ENCODE measurements at places on chromosomes 6 and 20. TPM values are rescaled to one million over a fixed set of nuclear protein-coding genes. Genes with fewer than 3 reads are reported as not detected.

- no peak for DNase-seq
Measured at GRCh38 chr20:19978511-19979210, 38.5 kb upstream of the NAA20 start.

The RCAN2 gene
- 60.2 TPM for polyA plus RNA-seq

The FKBP1C gene
- polyA plus RNA-seq: 1.7 TPM

The ULBP3 gene
- 1.1 TPM for polyA plus RNA-seq

DNA sequence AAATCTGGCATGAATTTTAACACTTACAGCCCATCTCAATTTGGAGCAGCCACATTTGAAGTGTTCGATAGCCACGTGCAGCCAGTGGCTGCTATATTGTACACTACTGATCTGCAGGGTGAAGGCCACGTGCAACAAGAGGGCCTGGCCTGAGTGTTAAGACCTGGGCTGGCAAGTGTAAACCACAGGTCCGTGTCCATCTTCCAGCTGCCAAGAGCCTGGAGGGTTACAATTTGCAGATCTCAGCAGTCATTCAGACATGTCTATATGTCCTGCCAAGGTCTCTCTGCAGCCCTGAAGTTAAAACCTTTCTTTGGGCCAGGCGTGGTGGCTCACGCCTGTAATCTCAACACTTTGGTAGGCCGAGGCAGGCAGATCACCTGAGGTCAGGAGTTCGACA, 14.1 kb downstream of the SGK2 start:
- no peak for DNase-seq

The RIN2 gene
- polyA plus RNA-seq: 19.5 TPM

DNA sequence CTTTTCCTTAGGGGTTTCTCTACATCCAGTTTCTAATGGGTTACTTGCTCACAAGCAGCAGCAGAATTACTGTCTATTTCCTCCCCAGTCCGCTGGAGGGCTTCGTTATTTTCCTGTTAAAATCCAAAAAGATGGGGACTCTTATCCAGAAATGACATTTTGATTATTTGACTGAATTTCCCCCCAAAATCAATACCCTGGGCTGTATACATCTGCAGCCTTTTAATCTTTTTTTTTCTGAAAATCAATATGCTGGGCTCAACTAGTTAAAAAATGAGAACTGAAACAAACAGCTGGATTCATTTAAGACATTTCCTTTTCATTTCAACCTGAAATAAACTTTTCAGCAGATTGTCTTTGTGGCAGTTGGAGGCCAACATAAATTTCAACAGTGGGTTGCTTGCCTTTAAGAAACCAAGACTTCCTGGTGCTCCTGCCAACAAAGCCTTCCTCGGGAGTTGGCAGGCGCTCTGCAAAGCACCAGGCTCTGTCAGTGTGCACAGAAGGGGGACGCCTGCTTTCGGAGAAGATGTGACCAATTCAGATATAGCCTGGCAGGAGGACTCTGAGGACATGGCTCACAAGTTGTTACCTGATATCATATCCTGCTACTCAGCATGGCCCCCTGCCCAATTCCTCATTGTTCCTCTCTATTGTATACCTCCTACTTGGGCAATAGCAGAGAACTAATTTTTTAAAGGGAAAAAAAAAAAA, 204.7 kb upstream of the ARG1 start:
- no peak for DNase-seq

The ARFGEF3 gene
- polyA plus RNA-seq: 1.3 TPM

The RBBP8NL gene
- 1.1 TPM for polyA plus RNA-seq

DNA sequence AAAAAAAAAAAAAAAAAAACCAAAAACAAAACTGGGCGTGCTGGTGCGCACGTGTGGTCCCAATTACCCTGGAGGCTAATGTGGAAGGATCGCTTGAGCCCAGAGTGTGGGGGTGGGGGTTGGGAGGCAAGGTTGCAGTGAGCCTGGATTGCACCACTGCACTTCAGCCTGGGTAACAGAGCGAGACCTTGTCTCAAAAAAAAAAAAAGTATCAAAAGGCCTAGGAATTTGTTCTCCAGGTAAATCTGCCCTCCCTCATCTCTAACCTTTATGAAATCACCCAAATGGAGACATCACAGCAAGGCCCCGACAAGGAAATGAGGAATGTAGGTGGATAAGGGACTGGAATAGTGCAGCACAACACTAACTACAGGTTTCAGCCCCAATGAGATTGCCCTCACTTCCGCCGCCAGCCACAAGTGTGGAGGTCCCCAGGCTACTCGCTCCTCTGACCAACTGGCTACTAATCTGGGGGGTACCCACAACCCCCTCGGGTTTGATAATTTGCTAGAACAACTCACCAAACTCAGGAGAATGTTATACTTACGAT, 36.8 kb upstream of the DDR1 start:
- no peak for DNase-seq

- no peak for DNase-seq
Measured at GRCh38 chr20:5945963-5946362, 4.4 kb downstream of the TRMT6 start.

DNA sequence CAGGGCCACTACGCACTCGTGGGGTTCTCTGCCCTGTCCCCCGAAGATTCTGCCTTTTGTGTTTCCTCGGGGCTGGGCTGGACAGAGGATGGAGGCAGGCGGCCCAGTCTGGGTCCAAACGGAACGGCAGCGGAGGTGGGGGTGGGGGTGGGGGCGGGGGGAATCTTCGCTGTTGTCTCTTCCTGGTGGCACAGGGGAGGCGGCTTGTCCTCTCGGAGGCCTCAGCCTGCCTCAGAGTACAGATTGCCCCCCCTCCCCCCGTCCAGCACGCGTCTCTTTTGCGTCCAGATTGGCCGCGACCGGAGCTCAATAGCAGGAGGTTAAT, 1.4 kb upstream of the INSM1 start:
- DNase-seq: no peak

- no peak for DNase-seq
Measured at GRCh38 chr6:7675353-7675945, 50.5 kb upstream of the BMP6 start.

- no peak for DNase-seq
Measured at GRCh38 chr20:24418731-24419130, 50.7 kb upstream of the SYNDIG1 start.

The TOMM34 gene
- polyA plus RNA-seq: 19.5 TPM

DNA sequence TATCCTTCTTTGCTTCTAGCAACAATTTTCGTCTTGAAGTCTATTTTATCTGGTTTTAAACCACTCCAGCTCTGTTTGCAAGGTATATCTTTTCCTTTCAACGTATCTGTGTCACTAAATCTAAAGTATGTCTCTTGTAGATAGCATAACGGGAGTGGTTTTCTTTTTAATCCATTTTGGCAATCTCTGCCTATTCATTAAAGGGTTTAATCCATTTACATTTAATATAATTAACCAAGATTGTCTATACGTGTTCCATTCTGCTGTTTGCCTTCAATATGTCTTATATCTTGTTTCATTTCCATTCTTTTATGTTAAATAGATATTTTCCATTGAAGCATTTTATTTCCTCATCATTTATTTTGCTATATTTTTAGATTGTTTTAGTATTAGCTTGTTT, 587.9 kb downstream of the C6orf118 start:
- no peak for DNase-seq

DNA sequence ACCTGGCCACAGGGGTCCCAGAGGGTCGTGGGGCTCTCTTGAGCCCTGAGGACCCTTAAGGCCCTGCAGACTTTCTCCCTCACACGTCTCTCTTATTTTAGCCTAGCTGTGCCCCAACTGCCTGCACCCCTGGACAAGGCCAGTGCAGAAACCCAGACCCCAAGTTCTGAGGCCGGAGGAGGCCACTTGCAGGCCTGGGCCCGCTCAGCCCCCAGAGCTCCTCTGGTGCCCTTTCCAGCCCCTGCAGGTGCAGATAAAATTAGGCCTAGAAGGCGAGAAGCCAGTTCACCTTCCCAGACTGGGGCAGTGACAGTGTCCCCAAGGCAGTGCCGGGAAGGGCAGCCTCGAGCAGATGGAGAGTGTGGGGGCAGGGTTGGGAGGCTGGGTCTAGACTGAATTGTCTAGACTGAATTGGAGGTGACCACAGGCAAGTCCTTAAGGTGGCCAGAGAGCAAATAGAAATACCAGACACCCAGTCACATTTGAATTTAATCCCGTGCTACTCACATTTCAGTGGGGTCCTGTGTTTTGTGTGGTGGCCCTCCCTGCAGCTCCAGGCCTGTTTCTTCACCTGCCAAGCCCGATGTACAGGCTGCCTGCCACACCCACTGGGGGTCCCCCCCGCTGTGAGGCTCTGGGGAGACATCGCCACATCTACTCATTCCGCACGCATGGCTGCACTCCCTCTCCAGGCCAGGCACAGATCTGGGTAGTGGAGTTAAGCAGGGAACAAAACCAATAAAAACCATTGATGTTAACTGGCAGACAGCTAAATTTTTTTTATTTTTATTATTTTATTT, 8.6 kb upstream of the IP6K3 start:
- DNase-seq: no peak

The PLN gene
- polyA plus RNA-seq: 96.0 TPM

The PCSK2 gene
- 8.0 TPM for polyA plus RNA-seq

DNA sequence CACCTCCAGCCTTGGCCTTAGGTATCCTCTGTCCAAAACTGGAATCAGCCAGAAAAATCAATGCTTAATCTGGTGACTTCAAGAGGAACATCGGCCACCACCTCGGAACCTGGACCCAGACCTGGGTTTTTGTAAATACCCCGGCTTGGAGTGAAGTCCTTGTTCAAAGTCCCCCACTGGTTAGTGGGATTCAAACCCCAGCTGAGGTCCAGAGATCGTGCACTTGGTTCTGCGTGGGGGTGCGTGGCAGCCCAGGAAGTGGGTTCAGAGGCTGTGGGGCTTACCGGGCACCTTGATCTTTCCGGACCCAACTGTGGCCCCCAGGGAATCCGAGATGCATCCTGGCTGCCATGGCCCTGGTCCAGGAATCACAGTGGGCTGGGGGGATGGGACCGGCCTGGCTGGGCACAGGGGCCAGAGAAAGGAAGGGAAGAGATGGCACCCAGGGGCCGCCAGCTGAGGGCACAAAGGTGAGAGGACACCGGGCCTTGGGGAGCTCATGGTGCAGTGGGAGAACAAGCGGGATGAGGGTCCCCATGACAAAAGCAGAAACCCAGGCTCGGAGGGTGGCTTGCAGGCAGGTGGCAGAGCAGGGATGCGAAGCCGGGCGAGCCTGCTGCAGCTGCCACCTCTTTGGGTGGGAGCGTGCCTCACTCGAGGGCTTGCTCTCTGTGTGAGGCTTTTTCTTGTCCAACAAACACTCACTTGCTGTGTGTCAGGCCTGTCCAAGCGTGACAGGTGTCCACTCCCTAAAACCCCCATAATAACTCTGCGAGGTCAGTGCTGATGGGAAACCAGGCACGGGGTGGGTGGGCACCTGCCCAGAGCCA, 27.7 kb downstream of the ZBP1 start:
- no peak for DNase-seq

DNA sequence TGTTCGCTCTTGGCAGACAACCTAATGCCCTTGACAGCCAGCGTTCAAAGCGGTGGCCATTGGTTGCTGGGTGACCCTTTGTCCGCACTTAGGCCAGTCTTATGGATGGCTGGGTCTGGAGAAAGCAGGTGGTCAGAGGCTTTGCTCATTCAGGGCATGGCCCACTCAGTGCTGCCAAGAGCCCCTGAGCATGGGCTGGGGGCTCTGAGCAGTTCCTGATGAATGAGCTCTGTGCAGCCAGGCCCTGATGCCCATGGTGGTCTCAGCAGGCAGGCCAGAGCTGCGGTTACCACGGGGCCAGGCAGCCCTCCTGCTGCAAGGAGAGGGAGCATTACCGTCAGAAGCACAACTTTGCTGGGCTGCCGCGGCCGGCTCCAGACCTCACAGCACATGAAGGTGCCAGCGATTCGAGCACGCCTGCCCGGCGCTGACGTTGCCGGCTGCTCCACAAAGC, 36.3 kb downstream of the CDH4 start:
- no peak for DNase-seq

DNA sequence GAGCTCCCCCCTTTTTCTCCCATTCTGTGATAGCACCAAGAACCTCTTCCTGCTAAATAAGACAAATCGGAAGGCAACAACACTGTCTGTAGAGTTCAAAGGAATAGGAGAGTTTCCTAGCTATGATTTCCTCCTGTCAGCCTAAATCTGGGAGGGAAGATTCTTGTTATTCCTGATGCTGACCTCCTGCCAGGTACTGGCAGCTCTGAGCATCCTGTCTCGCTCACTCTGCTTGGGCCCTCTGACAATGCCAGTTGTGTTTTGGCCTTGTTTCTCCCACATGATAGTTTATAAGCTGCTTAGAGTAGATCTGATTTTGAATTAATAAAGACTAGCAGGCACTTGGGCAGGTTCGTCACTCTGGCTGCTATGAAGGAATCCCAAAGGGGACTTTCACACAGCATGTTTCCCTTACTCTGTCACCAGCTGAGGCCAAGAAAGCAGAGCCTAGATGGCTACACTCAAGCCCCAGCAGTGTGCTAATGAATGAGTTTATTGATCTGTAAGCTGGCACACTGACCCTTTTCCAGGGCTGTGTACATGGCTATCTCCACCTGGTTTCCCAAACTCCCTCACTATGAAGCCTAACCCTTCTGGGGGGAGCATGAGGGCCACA, 52.3 kb downstream of the UQCC1 start:
- no peak for DNase-seq

The CLIC5 gene
- 2.4 TPM for polyA plus RNA-seq

GRCh38 chr6:2578767-2579166, 172.0 kb downstream of the MYLK4 start:
- DNase-seq: no peak

- no peak for DNase-seq
Measured at GRCh38 chr6:169045486-169045885, 208.2 kb downstream of the THBS2 start.

- DNase-seq: no peak
Measured at GRCh38 chr6:15421945-15422733, 176.3 kb downstream of the JARID2 start.

DNA sequence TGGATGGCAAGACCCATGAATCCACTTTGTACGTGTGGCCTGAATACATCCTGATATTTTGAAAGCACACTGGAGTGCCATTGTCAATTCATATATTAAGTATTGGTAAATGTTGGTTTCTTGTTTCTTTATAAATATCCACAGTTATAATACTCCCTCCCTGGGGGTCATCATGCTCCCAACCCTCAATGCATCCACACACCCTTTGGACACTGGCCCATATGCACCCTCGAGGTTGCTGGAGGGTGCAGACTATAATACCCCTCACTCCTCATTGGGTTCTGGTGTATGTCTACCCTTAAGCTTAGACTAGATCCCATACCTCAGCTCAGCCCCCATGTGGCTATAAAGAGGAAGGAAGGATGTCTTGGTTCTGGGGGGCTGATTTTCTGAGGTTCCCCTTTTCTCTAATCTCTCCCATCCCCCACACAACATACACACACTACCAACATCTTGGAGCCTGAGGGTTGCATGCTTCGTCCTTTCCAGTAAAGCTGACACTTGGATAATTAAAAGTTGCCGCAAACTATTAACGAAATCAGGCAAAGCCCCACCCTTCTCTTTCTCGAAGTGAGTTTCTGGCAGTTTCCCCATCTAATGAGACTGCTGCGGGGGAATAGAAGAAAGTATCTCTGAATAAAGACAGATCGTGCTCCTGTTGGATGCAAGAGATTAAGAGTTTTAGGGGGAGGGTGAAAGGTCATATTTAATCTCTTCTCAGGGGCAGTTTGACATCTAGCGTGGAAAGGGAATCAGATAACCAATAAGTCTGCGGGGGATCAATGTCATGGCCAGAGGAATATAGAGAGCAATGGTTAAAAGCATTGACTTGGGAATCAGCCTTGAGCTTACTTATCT, 7.4 kb downstream of the PIM1 start:
- no peak for DNase-seq

Data from urinary bladder (tissue), 4 donors.